ENCODE measurements at places on chromosomes 2 and 18.

DNA sequence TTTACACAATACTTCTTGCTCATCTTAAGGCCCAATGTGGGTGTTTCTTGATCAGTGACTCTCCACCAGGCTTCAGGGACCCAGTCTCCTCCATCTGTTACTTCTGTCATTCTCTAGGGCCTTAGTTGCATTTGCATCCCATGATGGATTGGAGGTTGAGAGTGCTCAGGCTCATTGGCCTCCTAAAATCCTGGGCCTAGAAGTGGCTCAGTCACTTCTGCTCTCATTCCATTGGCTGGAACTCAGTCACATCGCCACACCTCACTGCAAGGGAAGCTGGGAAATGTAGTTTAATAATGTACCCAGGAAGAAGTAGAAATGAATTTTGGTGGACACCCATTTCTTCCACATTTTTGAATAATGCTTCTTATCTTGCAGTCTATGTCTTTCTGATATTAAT is 223.5 kb downstream of the HRH4 start:
- DNase-seq, result no peak

DNA sequence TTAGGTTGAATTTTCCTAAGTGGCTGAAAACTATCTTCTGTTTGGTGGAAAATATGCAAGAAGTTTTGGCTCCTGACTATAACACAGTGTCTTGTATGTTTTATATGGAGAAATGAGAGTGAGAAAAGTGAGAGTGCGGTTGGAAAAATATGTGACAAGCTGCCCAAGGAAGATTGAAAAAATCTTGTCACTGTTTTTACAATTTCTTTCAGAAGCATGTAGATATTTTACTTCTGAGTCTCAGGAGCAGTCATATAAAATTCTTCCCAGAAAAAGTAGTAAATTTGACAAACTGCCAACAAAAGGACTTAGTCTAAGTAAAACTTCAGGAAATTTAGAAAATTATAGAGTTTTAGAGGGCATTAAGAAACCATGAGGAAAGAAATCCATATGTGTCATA is 19.4 kb upstream of the RMND5A start:
- peak; percentile 17 for DNase-seq

DNA sequence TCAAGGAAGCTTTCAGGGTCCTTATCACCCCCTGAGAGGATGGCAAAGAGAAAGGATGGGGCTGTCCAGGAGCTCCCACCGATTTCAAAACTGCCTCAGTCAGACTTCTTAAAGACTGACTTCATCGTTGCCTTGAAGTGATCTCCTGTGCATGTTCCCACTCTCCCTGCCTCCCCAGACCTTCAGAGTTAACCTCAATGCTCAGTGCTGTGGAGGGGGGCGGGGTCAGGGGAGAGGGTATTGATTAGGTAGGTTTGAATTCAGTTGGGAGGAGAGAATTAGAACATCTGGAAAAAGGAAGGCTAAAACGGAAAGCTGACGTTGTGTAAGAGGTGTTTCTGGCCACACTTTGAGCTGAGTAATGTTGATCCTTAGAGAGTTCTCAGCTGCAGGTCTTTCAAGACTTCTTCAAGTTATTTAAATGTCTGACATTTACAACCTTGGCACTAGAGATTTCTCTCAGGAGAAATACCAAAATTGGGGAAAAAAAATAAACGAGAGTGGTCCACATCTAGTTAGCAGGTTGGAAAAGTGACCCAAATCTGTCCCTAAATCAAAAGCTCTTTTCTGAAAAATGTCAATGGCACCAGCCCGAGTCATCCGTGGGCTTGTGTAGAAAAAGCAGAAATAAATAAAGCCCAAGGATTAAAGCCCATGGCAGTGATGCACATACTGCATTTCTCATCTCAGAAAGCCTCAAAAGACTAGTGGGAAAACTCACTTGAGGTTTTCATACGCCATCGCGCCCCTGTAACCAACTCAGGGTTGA is 134.7 kb upstream of the EPAS1 start:
- peak; percentile 24 for DNase-seq

- no peak for DNase-seq
Observed at GRCh38 chr2:85394261-85394681, 15.9 kb downstream of the CAPG start.

DNA sequence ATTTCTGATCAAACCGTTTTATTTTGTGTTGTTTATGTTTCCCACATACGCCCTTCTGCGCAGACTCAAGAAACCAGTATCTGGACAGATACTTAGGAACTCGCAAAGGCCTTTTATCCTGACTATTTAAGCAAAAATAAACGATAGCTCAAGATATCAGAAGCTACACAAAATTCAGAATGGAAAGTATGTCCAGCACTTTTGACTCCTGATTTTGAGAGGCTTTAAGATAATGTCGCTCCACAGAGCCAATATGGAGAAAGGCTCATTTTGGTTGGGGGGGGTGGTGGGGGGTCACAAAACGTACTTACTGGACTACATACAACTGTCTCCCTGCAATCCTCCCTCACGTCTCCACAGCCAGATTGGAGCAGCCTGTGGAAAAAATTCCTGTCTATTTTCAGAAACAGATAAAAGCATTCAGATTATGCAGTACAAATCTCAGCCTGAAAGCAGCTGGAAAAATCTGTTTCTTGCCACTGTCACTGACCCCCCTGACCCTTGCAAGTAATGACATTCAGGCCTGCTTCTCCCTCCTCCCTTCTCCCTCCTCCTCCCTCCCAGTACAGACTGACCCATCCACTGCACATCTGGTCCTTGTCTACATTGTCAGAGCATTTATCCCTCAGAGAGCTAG is 34.9 kb upstream of the LCLAT1 start:
- DNase-seq, result no peak

DNA sequence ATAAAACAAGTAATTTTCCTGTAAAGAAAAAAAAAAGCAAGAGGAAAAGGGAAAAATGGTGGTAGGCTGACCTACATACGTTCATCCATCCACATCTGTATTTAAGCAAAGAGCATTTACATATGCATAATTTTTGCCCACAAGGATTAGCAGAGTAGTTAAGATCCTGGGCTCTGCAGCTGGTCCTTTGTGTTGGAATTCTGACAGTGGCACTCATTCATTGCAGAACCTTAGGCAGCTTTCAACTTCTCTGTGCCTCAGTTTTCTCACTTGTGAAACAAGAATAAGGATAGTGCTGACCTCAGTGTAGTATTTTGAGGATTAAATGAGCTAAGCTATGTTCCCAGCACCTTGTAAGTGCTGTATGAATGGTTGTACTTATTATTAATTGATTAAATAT is 211.3 kb downstream of the ARL4C start:
- DNase-seq, result no peak

GRCh38 chr2:45212953-45213635 is 203.8 kb upstream of the SIX2 start:
- DNase-seq, result no peak

DNA sequence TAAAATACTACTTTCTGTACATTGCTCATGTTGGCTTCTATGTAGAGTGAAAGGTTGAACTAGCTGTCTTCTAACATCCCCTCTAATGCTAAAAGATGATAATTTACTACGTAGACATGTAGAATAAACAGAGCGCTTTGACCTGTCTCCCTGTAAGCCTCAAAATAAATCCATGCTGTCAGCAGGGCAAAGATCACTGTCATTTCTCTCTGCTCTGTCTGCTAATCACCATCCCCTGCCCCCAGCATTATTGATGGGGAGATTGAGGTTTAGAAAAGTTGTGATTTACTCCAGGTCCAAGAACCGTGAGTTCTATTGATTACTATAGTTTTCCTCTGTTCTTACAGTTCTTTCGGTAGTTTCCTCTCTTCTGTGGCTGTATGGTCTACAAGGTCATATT is 39.0 kb upstream of the GRHL1 start:
- no peak for DNase-seq

- DNase-seq, result no peak
Observed at GRCh38 chr18:24479371-24479770, 18.9 kb downstream of the HRH4 start.

- DNase-seq, result no peak
Observed at GRCh38 chr18:31042406-31043181, at the start of gene DSC3. DSC3 (minus strand) TSS chr18:31042742; CDS start chr18:31042660, 82 bp downstream.

- DNase-seq, result no peak
Observed at GRCh38 chr2:189681903-189682302, 7.4 kb downstream of the ANKAR start.

- no peak for DNase-seq
Observed at GRCh38 chr2:71190656-71191569, 36.0 kb downstream of the PAIP2B start.

DNA sequence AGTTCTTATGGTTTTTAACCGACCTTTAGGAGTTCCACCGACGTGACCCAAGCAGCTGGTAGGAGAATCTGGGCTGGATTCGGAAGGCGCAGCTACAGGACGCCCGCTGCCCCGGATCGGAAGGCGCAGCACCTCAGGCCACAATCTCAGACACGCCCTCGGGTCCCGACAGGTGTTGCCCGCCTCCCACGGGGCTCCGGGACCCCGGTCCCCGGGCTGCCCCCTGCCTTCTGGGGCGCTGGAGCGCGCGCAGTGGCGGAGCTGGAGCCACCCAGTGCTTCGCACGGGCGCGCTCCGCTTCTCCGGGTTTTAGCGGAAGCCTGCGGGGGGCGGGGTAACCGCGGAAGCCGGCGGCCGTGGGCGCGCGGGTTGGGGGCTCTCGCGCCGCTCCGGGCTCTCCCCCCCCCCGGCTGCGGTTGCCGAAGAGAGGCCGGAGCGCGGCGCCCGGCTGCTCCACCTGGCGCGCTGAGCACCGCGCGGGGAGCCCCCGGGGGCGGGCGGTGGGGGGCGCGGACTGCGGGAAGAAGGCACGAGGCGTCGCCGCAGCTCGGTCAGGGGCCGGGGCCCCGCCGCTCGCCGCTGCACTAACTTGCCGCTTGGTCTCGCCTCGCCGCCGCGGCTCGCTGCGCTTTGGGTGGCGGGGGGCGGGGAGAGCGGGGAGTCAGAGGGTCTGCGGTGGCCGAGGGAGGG is 718.8 kb downstream of the DPP10 start:
- DNase-seq, result no peak

DNA sequence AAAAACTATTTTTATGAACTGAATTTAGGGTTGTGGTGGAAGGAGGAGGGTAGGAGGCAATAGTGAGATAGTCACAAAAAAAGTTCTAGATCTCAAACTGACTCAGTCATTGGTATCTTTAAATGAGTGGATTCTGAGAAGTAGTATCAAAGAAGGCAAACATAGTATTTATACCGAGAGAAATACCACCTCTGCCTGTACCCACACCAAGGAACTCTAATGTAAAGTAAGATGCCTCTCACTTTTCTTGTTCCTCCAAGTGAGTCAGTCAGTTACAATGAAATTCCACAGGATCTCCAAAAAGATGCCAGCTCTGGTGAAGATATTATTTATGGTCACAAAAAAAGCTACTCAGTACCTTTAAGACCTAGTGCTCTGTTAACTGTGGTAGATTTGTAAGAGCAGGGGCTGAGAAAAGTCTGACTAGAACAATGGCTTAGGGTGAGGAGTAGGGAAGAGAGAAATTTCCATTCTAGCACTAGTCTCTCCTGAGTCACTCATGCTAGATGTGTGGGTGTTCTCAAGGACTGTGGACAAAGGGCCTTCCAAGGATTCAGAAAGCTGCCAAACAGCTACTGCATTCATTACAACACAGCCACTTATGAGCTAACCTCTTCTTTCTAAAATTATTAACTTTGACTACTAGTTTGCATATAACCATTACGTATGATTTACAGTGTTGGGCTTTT is 36.3 kb downstream of the YWHAQ start:
- peak; percentile 26 for DNase-seq

GRCh38 chr2:70988151-70988550 is 6.5 kb downstream of the TEX261 start:
- DNase-seq, result no peak

GRCh38 chr2:111900859-111901258 is 2.5 kb downstream of the MERTK start:
- DNase-seq, result no peak

- no peak for DNase-seq
Observed at GRCh38 chr2:100265226-100265625, 57.1 kb downstream of the LONRF2 start.

- DNase-seq, result no peak
Observed at GRCh38 chr2:207725873-207726578, 14.6 kb downstream of the CCNYL1 start.

DNA sequence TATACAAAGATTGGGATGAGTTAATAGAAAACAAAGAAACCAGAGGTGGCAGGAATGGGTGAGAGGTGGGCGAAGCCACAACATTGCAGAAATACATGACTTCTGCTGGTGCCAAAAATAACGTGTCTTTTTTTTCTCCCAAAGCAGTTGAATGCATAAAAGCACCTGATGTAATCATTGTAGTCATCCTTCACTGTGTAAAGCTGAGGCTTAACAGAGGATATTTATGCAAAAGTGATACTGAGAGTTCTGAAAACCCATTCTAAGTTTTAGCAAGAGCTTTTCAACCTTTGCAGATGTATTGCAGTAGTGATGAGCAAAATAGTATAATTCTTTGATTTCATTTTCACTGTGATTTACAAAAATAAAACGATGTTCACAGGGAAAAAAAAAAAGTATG is 173.0 kb downstream of the PTGR3 start:
- no peak for DNase-seq

- no peak for DNase-seq
Observed at GRCh38 chr2:1811258-1811970, 67.1 kb upstream of the PXDN start.

GRCh38 chr2:150485871-150486538 is 1.5 kb downstream of the RND3 start:
- no peak for DNase-seq

- peak; percentile 22 for DNase-seq
Observed at GRCh38 chr18:47883771-47884413, 46.6 kb downstream of the SMAD2 start.

DNA sequence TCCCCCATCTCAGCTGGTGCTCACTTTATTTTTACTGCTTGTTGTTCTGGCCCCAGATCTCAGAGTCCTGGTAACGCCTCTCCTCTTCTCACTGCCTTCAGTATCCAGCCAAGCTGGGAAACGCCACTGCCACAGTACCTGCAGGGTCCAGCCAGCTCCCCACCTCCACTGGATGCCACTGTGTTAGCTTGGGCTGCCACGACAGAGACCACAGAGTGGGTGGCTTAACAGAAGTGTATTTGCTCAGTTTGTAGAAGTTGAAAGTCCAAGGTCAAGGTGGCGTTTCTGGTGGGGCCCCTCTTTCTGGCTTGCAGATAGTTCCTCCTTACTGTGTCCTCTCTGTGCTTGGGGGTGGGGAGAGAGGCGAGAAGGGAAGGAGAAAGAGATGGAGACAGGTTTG is 107.1 kb downstream of the AGAP1 start:
- DNase-seq, result no peak

- DNase-seq, result peak; percentile 30
Observed at GRCh38 chr2:1581965-1582625, 162.2 kb downstream of the PXDN start.
